Effector memory CD8-positive, alpha-beta T cell (primary cell): ENCODE measurements at places on chromosomes 1 and 21.

DNA sequence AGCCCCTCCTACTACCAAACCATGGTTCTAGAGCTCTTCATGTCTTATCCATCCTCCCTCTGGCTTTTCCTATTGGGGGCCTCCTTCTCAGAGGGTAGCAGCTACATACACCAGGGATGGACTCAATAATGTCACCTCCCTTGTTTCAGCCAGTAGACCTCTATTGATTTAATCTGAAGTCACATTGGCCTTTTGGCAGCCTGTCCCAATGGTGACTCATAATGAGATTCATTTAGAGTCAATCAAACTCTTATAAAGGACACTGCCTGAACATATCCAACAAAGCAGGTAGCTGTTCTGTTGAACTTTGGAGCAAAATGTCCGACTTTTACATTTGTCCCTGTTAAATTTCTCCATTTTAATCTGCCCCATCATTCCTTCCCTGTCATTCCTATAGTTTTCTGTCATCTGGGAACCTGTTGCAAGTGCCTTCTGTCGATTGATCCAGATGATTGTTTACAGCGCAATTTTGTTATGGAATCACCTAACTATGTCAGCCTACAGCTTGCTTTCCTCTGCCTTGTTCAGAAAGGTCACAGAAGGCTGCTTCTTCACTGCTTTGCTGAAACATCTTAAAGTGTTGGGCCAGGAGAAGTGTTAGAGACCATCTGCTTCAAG lies 105.9 kb downstream of the ETS2 start:
- DNase-seq = no peak

GRCh38 chr1:164515231-164515630 lies 43.8 kb upstream of the PBX1 start:
- DNase-seq = no peak

DNA sequence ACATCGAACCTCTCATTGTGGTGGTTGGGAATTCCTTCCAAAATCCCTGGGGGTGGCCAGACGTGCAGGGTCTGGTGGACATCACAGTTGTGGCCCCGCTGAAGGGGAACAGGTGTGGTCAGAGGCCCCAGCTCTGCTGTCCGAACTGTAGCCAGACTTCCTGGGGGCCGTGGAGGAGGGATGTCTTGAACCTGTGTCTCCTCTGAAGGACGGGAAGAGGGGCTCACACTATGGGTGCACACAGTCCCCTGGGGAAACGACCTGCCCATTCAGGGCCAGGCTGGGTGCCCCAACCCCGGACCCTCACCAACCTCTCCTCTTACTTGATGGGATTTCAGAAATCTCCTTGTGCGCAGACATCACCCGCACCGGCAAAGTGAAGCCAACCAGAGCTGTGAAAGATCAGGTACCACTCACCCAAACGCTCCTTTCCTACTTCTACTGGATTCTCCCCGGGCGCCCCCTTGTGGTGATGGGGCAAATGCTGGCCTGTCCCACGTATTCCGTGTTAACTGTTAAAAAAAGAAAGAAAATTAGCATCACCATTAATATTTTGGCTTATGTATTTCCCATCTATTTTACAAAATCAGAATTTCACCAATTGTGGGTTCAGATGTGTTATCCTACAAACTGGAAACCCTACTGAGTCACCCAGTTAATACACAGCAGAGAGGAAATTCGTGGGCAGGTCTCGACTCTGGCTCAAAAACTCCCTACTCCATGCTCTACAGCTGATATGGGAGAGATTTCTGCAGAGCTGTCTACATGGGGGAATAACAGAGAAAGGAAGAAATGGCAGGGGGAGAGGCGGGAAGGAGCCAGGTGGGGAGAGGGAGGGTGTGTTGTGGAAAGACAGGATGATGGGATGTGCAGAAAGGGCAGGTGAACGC lies 28.1 kb downstream of the PADI4 start:
- peak; percentile 47 for DNase-seq

DNA sequence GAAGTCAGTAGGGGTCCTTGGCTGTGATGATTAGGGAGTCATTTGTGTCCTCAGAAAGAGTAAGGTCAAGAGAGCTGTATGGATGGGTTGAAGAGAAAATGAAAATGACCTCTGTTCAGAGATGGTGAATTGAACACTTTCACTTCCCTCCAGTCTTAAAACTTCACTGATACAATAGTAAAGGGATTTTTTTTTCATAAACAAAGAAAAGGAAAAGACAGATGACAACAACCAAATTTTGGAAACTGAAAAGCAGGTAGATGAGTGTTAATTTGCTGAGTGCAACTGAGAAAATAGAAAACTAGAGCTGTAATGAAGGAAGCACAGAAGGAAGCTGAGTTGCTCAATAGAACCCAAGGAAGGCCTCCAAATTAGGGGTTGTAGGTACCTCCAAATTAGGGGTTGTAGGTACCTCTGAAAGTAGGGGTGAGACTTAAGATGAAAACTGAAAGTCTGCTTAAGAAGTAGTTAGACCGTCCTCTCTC lies 14.8 kb upstream of the S1PR1 start:
- no peak for DNase-seq

- DNase-seq = peak; percentile 38
Observed at GRCh38 chr1:9539829-9540550, 725 bp downstream of the SLC25A33 start.

- DNase-seq = no peak
Observed at GRCh38 chr1:244052016-244052727, 1.1 kb downstream of the ZBTB18 start.

DNA sequence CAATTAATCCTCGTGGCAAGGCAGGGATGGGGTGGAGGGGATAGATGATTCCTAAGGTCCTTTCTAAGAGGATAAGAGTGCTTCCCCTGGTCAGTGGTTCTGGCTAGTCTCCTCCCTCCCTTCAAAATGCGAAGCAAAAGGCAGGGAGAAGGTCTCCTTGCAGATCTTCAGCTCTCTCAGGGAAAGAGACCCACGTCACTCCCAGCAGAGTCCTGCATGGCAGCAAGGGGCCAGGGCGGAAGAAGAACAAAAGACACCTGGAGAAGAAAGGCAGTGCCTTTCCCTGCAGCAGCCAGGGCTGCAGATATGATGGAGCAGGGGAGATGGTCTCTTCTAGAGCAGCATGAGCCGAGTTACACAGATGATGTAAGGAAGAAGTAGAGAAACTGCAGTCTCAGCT lies 29.6 kb upstream of the SLAMF9 start:
- no peak for DNase-seq

DNA sequence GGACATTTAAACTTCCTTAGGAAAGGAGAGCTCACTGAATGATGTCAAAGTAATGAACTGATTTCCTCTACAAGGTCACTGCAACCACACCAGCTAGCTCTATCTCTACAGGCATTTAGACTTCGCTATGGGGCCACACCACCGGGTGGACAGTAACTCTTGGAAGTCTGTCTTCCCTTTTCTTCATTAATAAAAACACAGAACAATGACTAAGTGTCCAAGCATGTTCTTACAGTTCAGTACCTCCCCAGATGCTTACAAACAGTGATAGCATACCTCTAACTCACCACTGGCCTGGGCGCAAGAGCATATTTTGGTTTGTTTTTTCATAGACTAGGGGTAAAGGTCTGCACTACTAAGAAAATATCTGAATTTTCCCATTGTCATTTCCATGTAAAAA lies 54.6 kb downstream of the SIM2 start:
- DNase-seq = no peak

GRCh38 chr1:20702416-20702815 lies 15.4 kb downstream of the KIF17 start:
- DNase-seq = no peak

DNA sequence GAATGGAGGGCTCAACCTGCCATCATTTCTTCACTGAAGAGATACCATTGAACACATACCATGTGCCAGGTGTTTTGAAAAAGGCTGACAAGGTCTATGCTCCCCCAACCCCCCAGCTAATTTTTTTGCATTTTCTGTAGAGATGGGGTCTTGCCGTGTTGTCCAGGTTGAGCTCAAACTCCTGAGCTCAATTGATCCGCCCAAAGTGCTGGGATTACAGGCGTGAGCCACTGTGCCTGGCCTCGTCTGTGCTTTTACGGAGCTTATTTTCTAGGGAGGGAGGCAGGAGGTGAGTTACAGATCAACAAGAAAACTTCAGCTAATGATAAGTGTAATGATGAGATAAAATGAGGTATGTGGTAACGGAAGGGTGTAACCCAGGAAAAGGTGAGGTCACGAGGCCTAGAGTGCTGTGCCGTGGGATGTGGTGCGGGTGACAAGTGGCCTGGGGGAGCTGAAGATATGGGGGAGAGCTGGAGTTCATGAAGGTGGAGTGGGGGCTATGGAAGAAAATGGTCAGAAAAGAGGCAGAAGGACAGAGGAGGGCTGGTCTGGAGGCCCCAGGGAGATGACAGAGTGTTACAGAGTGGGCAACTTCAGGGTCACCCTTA lies 28.2 kb downstream of the FAAH start:
- no peak for DNase-seq

- DNase-seq = no peak
Observed at GRCh38 chr1:203764105-203765028, 616 bp upstream of the LAX1 start.

DNA sequence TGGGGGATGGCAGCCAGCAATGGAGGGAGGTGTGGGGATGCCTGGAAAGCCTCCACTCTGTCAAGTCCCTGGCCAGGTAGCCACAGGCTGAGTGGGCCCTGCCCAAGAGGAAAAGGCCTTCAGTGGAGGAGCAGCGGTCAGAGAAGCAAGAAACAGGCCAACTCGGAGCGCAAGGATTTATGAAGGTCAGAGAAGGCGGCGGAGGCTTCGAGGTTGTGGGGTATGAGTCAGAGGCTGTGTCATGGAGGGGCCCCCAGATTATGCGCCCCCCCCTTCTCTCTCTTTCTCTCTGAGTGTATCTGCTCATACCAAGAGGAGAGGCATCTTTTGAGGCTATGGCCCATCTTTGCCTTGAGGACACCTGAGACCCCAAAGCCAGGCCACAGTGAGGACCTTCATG lies 99.5 kb downstream of the CASZ1 start:
- no peak for DNase-seq
